ENCODE measurements at places on chromosomes 1 and 21. TPM values are rescaled to one million over a fixed set of nuclear protein-coding genes. Genes with fewer than 3 reads are reported as not detected.
A peak's percentile ranks its signal among the peaks of the same experiment; 100 is the strongest.

DNA sequence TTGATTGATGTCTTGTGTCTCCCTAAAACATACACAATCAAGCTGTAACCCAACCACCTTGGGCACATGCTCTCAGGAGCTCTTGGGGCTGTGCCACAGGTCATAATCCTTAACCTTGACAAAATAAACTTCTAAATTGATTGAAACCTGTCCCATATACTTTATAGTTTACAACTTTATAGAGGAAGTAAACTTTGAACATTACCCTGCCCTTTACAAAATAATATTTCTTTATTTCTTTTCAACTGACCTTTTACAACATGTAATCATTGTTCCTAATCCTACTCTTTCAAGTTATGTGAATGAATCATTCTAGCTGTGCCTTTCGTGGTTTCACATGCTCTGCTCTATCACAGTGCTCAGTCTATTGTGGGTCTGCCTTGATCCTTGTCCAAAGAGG, 118.3 kb upstream of the ATP1A1 start:
- no peak for DNase-seq

- no peak for DNase-seq
Observed at GRCh38 chr1:226019572-226019971, 20.4 kb upstream of the SDE2 start.

DNA sequence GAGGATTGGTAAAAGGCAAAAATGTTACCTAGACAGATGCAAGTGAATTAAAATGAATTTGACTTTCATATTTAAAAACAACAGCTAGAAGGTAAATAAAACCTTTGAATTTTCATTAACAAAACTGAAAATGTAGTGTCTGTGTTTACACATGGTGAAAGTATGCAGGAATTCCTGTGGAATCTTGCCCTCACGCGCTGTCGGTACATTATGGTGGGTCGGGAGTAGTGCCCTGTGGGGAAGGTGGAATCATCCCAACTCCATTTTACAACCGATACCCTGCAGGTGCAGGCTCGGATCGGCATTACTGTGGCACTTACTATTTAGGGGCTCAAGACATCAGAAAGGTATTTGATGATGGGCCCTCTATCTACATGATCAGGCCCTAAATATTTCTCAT, 197.2 kb upstream of the MAP1LC3C start:
- no peak for DNase-seq

GRCh38 chr1:156106624-156107488, 7.7 kb upstream of the LMNA start:
- DNase-seq: peak; percentile 22

The SPATA17 gene
- total RNA-seq: 1.5 TPM

The ESPN gene
- total RNA-seq: not detected

- DNase-seq: no peak
Observed at GRCh38 chr1:45411510-45411899, 71.3 kb upstream of the MUTYH start.

GRCh38 chr1:232090816-232091215, 464.2 kb downstream of the DISC1 start:
- no peak for DNase-seq

GRCh38 chr1:209384710-209385550, 198.6 kb upstream of the CAMK1G start:
- no peak for DNase-seq

- no peak for DNase-seq
Observed at GRCh38 chr1:116826818-116827606, 72.8 kb downstream of the CD2 start.

The CFAP45 gene
- total RNA-seq: 0.29 TPM

GRCh38 chr1:65756616-65757015, 36.1 kb upstream of the PDE4B start:
- no peak for DNase-seq

The DYRK1A gene
- 93.1 TPM for total RNA-seq

GRCh38 chr1:240091614-240092300, at the start of gene FMN2:
Gene FMN2, plus strand, starts transcription at chr1:240091883. Its CDS starts 227 bp downstream, at chr1:240092110.
- DNase-seq: peak; percentile 95

The YOD1 gene
- 8.3 TPM for total RNA-seq

The LRRC53 gene
- total RNA-seq: not detected

DNA sequence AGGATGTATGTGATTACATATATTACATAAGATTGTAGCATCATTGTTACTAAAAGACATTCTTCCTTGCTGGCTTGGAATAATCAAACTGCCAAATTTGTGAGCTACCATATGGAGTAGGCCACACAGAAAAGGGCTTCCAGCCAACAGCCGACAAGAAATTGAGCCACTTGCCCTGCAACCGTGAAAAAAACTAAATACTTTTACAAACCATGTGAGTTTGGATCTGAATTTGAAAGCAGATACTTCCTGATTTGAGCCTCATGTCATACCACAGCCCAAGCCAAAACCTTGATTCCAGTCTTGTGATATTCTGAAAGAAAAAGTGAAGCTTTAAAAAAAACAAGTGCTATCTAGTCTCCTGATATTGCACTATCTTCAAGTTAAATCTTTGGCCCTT, 55.6 kb upstream of the PRMT6 start:
- no peak for DNase-seq

The CXADR gene
- total RNA-seq: 0.36 TPM

GRCh38 chr1:245168086-245168485, 13.3 kb downstream of the KIF26B start:
- DNase-seq: no peak

The FAM163A gene
- not detected for total RNA-seq

The UTS2 gene
- total RNA-seq: 0.29 TPM

GRCh38 chr1:212465311-212465710, 32.6 kb downstream of the NENF start:
- DNase-seq: peak; percentile 75

DNA sequence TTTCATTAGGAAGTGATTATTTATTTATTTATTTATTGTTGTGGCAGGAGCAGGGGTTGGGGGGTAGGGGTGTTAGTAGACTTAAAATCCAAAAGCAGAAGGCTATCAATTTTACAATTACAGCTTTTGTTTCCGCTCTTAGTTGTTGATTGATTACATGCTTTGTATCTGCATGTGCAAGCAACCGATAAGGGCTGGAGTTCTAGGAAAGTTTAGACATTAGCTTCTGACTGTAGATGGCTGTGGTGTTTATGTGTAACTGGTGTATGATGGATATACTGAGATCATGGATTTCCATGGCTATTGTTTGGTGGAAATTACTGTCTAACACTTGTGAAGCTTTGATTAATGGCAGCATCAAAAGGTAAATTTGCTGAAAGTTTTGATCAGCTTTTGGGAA, 2.8 kb downstream of the ST6GALNAC5 start:
- no peak for DNase-seq

DNA sequence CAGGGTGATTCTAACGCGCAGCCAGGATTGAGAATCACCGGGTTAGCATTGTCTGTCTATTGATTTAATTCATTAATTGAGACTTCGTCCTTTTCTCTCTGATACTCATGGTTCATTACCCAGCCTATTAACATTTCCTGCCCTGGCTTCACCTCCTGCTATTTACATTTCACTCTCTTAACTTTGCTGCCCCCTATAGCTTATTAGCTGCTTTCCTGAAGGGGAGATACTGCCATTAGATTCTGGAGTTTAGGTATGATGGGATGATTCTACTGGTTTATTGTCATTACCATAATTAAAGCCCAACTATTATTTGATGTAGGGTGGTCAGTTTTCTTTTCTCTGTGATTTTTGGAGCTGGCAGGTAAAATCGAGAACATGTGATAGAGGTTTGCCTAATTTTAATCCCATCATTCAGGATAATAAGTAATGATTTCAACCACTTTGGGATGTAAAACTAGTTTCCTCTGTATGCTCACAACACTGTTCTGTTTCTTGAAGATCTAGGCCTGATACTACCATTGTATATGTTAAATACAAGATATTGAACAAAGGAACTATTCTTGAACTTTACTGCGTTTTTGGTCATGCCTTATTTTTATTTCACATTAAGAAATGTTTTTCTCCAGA, 6.4 kb downstream of the PPP2R5A start:
- DNase-seq: no peak
